ENCODE measurements at places on chromosomes 7 and 10. TPM values are rescaled to one million over a fixed set of nuclear protein-coding genes. Genes with fewer than 3 reads are reported as not detected.

- DNase-seq, result no peak
These were observed 41.8 kb upstream of the ZNF365 start for GRCh38 chr10:62332406-62332805.

- no peak for DNase-seq
These were observed 35.8 kb upstream of the DIP2C start for GRCh38 chr10:725302-725701.

- no peak for DNase-seq
These were observed 235.0 kb downstream of the PAXIP1 start for GRCh38 chr7:154767821-154768415.

DNA sequence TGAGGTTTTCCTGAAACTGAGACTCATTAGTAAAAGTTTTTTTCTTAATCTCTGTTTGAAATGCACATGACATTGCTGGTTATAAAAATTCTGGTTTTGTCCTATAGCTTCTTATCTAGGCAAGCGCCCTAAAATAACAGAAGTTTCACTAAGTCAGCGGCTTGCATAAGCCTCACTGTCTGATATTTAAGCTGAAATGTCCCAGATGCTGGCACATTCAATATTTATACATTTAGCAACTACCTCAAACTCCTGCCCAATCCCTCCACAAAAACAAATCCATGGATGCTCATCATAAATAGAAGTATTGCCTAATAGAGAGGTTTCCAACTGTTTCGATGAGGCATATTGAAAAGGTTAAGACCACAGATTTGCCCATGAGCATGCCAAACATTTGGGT is 83.1 kb upstream of the EGR2 start:
- no peak for DNase-seq

- no peak for DNase-seq
These were observed 10.6 kb downstream of the CPSF4 start for GRCh38 chr7:99449326-99449725.

DNA sequence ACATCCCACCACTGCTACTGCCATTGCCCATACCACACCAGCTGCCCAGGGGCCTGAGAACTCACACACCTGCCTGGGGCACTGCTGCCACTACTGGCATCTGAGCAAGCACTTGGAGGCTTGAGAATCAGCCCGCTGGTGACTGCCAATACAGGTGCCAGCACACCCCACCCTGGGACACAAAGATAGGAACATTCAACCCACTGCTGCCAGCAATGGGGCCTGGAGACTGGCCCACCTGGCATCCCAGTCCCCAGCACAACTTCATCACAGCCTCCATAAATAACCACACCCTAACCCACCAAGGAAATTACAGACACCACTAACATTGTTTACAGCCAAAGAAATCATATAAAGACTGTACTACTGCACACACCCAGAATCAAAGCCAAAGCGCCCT is 115.9 kb downstream of the SLC16A9 start:
- DNase-seq, result no peak

DNA sequence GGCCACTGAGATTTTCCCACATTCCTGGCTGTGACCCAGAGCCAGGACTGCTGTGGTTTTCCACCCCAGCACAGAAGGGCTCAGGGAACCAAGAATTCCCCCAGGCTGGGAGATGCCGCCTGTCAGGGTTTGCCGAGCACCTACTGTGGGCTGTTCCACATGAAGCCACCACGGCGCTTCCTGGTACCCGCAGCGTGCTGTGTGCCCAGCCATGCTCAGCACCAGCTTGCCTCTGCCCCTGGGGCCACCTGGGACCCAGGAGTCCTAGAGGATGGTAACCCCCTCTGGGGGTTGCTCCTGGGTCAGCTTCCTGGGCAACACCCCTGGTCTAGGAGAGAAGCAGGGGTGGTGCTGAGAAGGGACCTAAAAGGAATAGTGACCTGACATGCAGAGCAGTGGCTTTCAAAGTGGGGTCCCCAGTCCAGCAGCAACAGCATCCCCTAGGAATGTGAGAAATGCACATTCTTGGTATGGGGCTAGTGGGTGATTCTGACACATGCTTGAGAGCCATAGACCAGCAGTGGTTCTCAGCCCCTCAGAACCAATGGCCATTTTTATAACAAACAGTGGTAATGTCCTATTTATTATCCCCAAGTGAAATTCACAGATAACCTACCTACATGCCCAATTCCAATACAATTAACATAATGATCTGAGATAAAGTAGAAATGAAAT is 53.4 kb downstream of the TSPAN15 start:
- no peak for DNase-seq

DNA sequence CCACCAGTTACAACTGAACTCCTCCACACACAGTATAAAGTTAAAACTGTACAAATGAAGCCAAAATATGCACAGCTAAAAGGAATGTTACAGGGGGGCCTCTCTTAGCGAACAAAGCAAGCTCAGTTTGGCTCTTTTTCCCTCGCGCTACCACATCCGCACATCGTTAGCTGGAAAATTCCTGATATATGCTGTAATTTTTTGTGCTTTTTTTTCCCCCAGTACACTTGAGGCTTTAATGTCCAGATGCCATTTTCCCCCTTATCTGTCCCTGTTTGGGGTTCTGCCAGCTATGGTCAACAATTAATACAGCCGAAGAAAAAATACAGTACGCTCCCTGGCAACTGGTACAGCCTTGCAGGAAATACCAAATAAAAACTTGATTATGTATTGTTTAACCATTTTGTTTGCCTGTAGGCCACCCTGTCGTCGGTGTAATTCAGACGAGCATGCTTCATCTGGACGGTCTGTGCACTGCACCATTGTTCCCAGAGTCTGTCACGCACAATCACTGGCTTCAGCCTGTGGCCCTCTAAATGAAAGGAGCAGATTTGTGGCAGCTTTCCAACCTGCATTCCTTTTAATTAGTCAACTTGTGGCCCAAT is 108.1 kb upstream of the FAM133B start:
- no peak for DNase-seq

DNA sequence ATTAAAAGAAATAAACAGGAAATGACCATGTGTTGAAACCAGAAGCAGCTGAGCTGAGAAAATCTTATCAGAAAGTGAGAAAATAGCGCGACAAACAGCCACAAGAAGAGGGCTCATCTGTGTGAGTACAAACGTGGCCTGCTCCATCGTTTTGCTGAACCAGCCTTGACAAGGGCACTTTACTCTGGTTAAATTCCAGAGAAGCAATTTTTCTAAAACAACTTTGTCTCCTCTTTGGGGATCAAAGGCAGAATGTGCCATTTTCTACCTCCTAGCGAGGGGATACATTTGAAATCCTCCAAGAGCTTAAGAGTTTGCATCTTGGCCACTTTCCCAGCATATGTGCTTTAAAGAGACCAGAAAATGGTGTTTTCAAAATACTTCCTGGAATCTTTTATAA is 51.3 kb upstream of the VIPR2 start:
- DNase-seq, result peak; percentile 35

- no peak for DNase-seq
These were observed 62.9 kb upstream of the OIT3 start for GRCh38 chr10:72830625-72831024.

VDAC2 gene
- total RNA-seq, result 121 TPM

SEMA4G gene
- total RNA-seq, result 8.7 TPM

AS3MT gene
- 9.8 TPM for total RNA-seq

BLOC1S2 gene
- total RNA-seq, result 22.6 TPM

DUSP5 gene
- total RNA-seq, result 7.6 TPM

SORCS1 gene
- 1.2 TPM for total RNA-seq

C10orf143 gene
- total RNA-seq, result 6.8 TPM

Measured in thyroid gland (tissue), 4 donors.